ENCODE measurements at places on chromosomes 16 and 17.

DNA sequence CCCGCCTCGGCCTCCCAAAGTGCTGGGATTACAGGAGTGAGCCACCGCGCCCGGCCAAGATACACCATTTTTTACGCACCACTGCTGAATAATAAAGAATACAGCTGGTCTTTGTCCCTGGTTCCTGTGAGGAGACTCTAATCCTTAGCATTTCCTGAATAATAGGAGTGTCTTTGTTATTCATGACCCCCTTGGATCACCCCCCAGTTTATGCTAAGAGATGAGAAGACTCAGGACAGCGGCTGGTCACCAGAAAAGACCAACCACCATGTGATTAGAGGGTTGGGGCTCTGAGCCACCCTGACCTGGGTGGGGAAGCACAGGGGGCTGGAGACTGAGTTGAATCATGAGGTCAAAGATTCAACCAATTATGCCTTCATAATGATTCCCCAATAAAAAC, 17.3 kb downstream of the PHLPP2 start:
- DNase-seq: no peak

GRCh38 chr16:84893849-84894599, 74.2 kb downstream of the CRISPLD2 start:
- no peak for DNase-seq

- peak; percentile 29 for DNase-seq
Measured at GRCh38 chr16:56350491-56351405, 74.6 kb downstream of the AMFR start.

DNA sequence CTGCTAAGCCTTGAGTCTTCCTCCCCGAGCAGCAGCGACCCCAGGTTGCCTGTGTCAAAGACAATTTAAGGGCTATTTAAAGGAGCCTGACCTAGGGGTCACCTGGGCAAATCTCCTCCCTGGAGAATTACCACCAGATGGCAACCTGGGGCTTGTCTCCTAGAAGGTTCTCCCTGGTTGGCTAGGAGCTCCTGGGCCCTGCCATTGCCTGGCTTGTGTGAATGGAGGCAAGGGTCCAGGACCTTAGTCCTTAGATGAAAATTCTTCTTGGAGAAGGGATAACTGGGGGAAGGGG, 51.3 kb upstream of the TAC4 start:
- DNase-seq: no peak

DNA sequence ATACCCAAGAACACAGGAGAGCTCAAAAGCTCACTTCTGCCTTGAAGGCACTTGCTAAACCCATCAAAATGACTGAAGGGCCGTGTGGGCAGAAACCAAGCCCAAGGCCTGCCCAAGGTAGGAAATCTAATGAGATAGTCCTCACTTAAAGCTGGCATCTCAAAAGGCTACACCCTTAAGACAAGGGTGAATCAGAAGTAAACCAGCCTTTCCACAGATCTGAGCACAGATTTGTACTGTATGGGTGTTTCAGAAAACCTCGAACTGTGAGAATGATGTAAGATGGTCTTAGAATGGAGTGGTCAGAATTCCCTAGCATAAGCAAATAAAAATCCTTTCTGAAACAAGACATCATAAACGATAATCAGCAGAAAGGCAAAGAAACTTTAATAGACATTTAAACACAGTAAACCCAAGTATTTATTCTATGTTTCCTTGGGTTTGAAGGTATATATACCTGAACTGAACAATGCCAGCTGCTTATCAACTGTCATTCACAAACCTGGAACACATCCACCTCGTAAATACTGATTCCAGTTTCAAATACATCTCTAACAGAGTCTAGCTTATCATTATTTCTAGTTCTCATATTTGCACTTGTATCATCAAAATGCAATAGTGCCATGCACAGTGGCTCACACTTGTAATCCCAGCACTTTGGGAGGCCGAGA, 37.8 kb downstream of the GLG1 start:
- no peak for DNase-seq
